CD8-positive, alpha-beta memory T cell (primary cell): ENCODE measurements at places on chromosomes 12 and 14. TPM values are rescaled to one million over a fixed set of nuclear protein-coding genes. Genes with fewer than 3 reads are reported as not detected.

GRCh38 chr12:102215992-102216691 lies 18.5 kb upstream of the PMCH start:
- no peaks in the 10 kb centered on the region for H3K4me1 ChIP-seq
- DNase-seq = no peak
- no peaks in the 10 kb centered on the region for H3K36me3 ChIP-seq
- H3K27ac ChIP-seq = no peak overlapping the region
- H3K27me3 ChIP-seq = no peaks in the 10 kb centered on the region

GRCh38 chr12:6202846-6203245 lies 2.6 kb downstream of the CD9 start:
- DNase-seq = no peak
- peaks cover 25% of the 10 kb centered on the region for H3K27me3 ChIP-seq
- no peak overlapping the region for H3K4me3 ChIP-seq
- no peak overlapping the region for H3K27ac ChIP-seq

DNA sequence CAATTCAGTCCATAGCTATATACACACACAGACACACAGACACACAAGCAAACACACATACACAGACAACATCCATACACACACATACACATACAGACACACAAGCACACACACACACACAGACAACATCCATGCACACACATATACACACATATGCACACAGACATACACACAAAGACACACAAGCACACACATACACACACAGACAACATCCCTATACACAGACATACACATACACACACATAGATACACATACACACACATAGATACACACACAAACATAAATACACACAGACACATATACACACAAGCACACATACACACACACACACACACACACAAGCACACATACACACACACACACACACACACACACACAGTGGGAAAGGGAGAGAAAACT lies 254.8 kb downstream of the VRK1 start:
- no peaks in the 10 kb centered on the region for H3K27me3 ChIP-seq
- no peak overlapping the region for H3K4me3 ChIP-seq
- H3K4me1 ChIP-seq = no peaks in the 10 kb centered on the region
- no peak for DNase-seq

CAPZA3 gene
- total RNA-seq = not detected

DNA sequence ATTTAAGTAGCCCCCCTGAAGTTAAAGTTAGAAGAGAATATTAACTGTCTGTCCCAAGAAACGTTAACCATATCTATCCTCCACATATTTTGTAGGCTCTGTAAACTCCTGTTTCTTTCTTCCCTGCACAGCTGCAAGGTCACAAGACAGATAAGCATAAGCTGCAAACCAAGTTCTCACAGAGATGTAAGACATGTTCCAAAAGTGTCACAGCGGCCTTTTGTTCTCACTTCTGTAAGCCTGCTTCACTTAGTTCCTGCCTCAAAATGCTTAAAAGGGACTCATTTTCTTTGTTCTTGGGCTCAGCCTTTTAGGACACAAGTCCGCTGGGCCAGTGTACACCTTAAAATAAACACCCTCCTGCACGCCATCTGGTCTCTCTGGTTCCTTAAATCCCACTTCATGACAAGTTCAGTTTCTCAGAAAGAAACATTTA lies 3.2 kb downstream of the RNASE1 start:
- DNase-seq = no peak
- no peaks in the 10 kb centered on the region for H3K4me1 ChIP-seq

- no peaks in the 10 kb centered on the region for H3K27me3 ChIP-seq
- no peak overlapping the region for H3K27ac ChIP-seq
- H3K36me3 ChIP-seq = no peaks in the 10 kb centered on the region
- H3K4me3 ChIP-seq = no peak overlapping the region
- H3K4me1 ChIP-seq = no peaks in the 10 kb centered on the region
- no peak for DNase-seq
Measured at GRCh38 chr12:81329085-81329484, 251.2 kb downstream of the ACSS3 start.

FOXG1 gene
- not detected for total RNA-seq

GRCh38 chr14:96501217-96501739 lies 904 bp upstream of the PAPOLA start:
- no peaks in the 10 kb centered on the region for H3K36me3 ChIP-seq
- no peaks in the 10 kb centered on the region for H3K27me3 ChIP-seq
- peak overlapping the region; percentile 93 for H3K27ac ChIP-seq
- H3K4me1 ChIP-seq = peaks cover 35% of the 10 kb centered on the region
- peak overlapping the region; percentile 96 for H3K4me3 ChIP-seq

DNA sequence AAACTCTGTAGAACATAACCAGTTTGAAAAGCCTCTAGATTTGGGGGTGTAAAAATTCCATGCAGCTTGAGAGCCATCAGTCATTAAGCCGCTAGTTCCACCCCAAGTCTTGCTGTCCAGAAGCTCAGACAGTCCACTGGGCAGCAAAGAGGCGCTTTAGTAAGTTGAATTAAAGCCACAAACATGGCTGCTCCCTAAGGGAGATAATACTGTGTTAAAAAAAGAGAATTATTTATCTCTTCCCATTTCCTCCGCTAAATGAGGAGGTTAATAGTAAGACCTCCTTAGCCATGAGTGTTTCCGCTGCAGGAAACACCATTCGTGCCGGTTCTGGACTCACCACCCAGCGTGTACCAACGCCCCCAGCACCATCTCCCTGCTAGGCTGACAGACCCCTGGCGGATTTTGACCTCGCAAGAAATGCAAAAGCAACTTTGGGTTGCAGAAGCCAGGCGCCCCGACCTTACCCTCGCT lies 536 bp downstream of the TM7SF3 start:
- peak overlapping the region; percentile 92 for H3K27ac ChIP-seq
- peaks cover 4% of the 10 kb centered on the region for H3K36me3 ChIP-seq
- no peaks in the 10 kb centered on the region for H3K27me3 ChIP-seq
- peaks cover 33% of the 10 kb centered on the region for H3K4me1 ChIP-seq
- DNase-seq = no peak

DNA sequence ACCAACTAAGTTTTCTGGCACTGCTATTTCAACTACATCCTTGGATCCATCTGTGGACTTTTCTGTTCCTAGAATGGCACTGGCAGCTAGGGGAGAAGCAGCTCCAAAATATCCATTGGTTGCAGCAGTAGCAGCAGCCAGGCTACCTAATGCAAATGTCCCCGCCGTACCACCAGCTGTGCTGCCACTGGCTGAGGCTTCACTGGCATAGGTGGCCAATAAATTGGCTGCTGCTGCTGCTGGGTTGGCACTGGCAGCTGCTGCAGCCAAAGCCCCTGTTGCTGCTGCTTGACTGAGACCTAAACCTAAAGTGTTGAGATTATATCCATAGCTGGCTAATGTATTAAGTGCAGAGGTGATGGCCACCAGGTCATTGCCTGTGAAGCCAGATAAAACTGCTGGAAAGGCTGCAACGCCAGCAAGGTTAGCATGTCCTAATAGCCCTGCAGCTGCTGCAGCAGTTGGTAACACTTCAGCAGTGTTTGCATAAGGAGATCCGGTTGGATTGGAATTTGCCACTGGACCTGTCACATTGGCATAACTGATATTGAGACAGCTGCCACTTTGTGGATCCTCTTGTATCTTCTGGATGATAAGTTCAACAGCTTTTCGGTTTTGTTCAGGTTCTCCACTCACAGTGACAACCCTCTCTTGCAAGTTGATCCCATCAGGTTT lies 149.5 kb downstream of the NOVA1 start:
- no peak overlapping the region for H3K4me3 ChIP-seq
- H3K4me1 ChIP-seq = no peaks in the 10 kb centered on the region
- no peaks in the 10 kb centered on the region for H3K27me3 ChIP-seq
- H3K27ac ChIP-seq = no peak overlapping the region
- DNase-seq = no peak

NPFF gene
- total RNA-seq = not detected

GRCh38 chr12:224330-224729 lies 10.4 kb upstream of the SLC6A12 start:
- DNase-seq = no peak
- H3K27ac ChIP-seq = no peak overlapping the region
- no peaks in the 10 kb centered on the region for H3K27me3 ChIP-seq

ZFHX2 gene
- total RNA-seq = 2.5 TPM

GRCh38 chr14:50578433-50578832 lies 18.5 kb downstream of the ATL1 start:
- H3K27me3 ChIP-seq = no peaks in the 10 kb centered on the region
- H3K27ac ChIP-seq = no peak overlapping the region
- no peaks in the 10 kb centered on the region for H3K4me1 ChIP-seq
- H3K4me3 ChIP-seq = no peak overlapping the region

- no peaks in the 10 kb centered on the region for H3K27me3 ChIP-seq
- peaks cover 17% of the 10 kb centered on the region for H3K36me3 ChIP-seq
- H3K4me3 ChIP-seq = no peak overlapping the region
- H3K27ac ChIP-seq = no peak overlapping the region
- no peaks in the 10 kb centered on the region for H3K4me1 ChIP-seq
Measured at GRCh38 chr12:76813265-76813664, 49.4 kb downstream of the ZDHHC17 start.

GRCh38 chr14:104283197-104284106 lies 145.1 kb downstream of the KIF26A start:
- H3K4me1 ChIP-seq = no peaks in the 10 kb centered on the region
- DNase-seq = no peak

AICDA gene
- 0.18 TPM for total RNA-seq

DNA sequence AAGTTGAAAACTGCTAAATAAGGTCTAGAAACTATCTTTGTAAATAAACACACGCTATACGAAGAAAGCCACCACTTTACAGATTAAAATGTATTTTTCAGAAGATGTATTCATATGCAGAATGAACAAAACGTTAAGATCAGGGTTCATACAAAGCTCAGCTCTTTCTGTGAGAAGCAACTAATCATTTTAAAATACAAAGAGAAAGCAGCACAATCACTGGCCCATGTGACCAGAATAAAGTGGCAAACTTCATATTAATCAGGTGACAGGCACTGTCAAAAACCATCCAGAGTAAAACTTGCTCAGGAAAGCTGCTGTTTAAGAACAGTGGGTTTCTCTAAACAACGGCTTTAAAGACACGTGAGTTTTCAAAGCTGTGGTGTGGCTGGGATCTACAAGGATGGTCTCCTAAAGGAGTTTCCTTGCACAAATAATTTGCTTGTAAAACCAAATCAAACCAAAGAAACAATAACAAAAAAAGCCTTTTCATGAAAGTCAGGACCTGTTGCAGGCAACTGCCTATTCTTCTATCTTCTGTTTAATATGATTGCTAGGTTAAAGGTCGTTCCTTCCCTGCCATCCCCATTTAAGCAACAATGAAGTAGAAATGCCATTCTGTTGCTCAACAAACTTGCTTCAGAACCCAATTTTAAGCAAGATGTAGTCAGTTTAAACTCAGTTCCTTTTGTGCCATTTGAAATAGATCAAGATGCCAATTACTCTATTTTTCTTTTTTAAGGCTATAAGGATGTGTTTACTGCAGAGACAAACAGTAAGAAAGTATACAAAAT lies 22.3 kb downstream of the SEL1L start:
- H3K4me3 ChIP-seq = no peak overlapping the region
- H3K36me3 ChIP-seq = peaks cover 9% of the 10 kb centered on the region
- no peaks in the 10 kb centered on the region for H3K4me1 ChIP-seq
- H3K27me3 ChIP-seq = no peaks in the 10 kb centered on the region
- no peak for DNase-seq

GRCh38 chr14:79749065-79749464 lies 462.2 kb downstream of the DIO2 start:
- no peak overlapping the region for H3K4me3 ChIP-seq
- no peak overlapping the region for H3K27ac ChIP-seq
- DNase-seq = no peak
- H3K4me1 ChIP-seq = no peaks in the 10 kb centered on the region

- no peaks in the 10 kb centered on the region for H3K27me3 ChIP-seq
- DNase-seq = no peak
- no peak overlapping the region for H3K4me3 ChIP-seq
- H3K27ac ChIP-seq = no peak overlapping the region
- no peaks in the 10 kb centered on the region for H3K36me3 ChIP-seq
Measured at GRCh38 chr12:26692407-26692806, 140.6 kb downstream of the ITPR2 start.
